Stimulated activated CD4-positive, alpha-beta T cell treated with anti-CD3 and anti-CD28 coated beads, Interleukin-15, amount 100 ng/mL, for 24 hours (primary cell): ENCODE measurements at places on chromosomes 12 and 14.

GRCh38 chr14:51807356-51807755 is 53.1 kb upstream of the GNG2 start:
- no peak for DNase-seq

GRCh38 chr12:58870595-58870994 is 49.7 kb downstream of the LRIG3 start:
- no peak for DNase-seq

- no peak for DNase-seq
Observed at GRCh38 chr12:67811437-67812361, 163.2 kb downstream of the DYRK2 start.

DNA sequence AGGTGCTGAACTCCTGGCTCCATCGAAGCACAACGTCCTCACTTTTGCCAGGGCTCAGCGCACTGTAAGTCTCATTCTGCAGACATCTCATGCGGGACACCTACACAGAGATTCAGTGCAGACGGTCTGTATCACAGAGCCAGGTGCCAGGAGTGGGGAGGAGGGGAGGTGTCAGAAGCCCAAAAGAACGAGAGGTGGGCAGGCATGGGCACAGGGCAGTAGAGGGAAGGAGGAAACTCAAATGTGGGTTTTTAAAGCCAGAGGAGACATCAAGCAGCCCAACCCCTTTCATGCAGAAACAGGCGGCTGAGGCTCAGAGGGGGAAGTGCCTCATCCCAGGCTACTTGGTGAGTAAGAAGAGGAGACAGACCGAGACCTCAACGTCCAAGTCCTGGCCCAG is 2.5 kb upstream of the LPAR5 start:
- no peak for DNase-seq
